Omental fat pad (tissue), 4 donors: ENCODE measurements at places on chromosomes 7 and 10. TPM values are rescaled to one million over a fixed set of nuclear protein-coding genes. Genes with fewer than 3 reads are reported as not detected.

DNA sequence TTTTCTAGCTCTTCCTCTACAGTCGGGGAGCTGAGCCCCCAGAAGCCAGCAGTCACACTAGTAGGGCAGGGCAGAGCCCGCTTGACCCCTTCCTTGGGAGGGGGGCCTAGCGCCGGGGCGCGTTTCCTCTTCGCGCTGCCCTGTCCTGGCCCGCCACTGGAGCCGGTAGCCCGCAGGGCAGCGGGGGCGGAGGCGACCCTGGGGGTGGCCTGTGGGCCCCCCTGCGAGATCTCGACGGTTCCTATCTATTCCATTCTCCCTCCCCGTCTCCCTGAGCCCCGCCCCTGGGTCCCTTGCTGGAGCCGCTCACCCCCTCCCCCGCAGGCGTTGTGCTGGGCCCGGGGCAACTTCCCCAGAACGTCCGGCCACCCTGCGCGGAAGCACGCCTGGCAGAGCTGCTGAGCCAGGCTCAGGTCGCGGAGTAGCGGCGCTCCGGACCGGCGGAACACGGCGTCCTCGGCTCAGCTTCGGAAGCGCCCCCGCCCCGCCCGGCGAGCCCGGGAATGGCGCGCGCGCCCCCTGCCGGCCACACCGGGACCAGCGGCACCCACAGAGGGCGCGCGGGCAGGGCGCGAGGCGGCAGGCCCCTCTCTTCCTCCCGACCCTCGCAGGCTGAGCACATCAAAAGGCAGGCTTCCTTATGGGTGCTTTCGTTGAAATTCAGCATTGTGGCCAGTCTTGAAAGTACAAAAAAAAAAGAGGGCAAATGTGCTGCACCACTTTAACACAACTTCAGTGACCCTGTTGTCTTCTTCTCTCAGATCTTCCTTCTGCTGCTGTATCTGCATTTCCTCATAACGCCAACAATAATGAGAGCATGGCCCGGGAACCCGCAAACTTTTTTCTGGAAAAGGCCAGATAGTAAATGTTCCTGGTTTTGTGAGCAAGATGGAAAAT, 327.6 kb downstream of the TNS3 start:
- peak; percentile 69 for DNase-seq

DNA sequence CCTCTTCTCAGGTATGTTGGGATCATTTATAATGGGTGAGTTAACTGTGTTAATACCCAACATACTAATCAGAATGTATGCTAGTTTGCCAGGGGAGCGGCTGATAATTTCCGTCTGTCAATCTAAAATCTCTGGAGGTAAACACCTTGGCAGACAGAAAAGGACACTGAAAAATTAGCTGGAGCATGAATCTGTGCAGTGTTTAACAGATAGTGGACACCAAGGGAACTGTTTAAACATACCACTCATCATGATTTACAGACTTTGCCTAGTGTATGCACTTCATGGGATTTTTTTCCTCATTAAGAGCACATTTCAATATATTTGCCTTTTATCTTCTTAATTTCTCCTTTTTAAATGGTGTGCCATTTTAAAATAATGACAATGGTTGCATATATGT, 68.2 kb downstream of the SLC13A1 start:
- DNase-seq = no peak

GRCh38 chr7:103995554-103995953, 6.1 kb upstream of the RELN start:
- no peak for DNase-seq

DNA sequence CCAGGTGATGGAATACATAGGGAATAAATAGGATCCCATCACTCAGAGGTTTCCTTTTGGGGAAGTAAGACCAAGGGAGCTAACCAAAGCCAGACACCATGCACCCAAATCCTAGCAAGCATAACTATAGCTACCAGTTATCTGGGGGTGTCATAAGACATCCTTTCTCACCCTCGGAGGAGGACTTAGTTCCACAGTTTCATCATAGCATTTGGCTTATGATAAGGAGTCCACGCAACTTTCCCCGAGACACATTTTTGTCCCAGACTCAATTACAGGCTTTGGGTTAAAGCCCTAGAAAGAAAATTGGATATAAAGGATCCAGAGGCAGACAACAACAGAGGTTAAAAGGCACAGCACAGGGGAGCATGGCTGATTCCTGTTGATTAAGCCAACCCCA, 442.9 kb downstream of the HTR7 start:
- DNase-seq = no peak

- DNase-seq = no peak
These were observed 197.4 kb upstream of the KLF14 start for GRCh38 chr7:130931423-130931822.

GRCh38 chr7:117790731-117791130, 82.5 kb downstream of the CTTNBP2 start:
- no peak for DNase-seq

The CDHR1 gene
- 0.24 TPM for total RNA-seq

The THSD7A gene
- 12.3 TPM for total RNA-seq

The SNX10 gene
- 65.6 TPM for total RNA-seq

The GLI3 gene
- total RNA-seq = 15.9 TPM
